GM10248 (cell line): ENCODE measurements at places on chromosomes 7 and 10.

GRCh38 chr10:130961506-130962239, 349.8 kb downstream of the TCERG1L start:
- DNase-seq, result no peak

DNA sequence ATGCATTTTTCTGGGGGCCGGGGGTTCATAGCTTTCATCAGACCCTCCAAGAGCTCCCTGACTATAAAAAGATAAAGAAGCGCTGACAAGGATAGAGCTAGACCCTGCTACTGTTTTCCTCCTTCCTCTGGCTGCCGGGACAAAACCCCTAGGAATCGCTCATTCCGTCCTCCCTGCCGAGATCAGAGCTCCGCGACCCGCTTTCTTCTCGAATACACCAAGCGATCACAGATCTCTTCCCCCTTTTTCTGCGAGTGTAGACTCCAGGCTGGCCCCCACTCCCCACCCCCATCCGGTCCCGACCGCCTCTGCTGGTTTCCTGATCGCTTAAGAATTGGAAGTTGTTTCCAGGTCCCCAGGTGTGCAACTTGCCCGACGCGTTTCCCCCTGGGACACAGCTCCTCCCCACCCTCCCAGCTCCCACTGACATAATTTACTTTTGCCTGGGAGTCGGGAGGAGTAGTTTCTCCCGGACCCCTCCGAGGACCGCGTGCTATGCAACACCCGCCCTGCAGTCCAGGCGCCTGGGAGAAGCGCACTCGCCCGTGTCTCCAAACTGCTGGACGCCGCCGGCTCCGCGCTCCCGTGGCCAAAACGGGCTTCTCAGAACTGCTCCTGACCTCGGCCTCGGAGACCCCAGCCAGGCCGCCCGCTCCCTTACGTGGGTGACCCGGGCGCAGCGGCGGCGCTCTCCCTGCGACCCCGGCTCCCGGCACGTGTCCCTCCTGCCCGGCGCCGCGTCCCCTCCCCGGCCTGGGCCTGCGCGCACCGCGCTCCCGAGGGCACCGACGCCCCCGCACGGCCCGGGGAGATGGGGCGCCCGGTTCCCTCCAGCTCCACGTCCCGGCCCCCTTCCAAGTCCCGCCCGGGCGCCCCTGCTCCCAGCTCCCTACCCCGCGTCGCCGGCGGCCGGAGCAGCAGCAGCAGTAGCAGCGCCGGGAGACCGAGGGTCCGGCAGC, 552 bp downstream of the IL15RA start:
- peak; percentile 43 for DNase-seq

GRCh38 chr10:89236226-89236797, 15.3 kb downstream of the LIPA start:
- no peak for DNase-seq

DNA sequence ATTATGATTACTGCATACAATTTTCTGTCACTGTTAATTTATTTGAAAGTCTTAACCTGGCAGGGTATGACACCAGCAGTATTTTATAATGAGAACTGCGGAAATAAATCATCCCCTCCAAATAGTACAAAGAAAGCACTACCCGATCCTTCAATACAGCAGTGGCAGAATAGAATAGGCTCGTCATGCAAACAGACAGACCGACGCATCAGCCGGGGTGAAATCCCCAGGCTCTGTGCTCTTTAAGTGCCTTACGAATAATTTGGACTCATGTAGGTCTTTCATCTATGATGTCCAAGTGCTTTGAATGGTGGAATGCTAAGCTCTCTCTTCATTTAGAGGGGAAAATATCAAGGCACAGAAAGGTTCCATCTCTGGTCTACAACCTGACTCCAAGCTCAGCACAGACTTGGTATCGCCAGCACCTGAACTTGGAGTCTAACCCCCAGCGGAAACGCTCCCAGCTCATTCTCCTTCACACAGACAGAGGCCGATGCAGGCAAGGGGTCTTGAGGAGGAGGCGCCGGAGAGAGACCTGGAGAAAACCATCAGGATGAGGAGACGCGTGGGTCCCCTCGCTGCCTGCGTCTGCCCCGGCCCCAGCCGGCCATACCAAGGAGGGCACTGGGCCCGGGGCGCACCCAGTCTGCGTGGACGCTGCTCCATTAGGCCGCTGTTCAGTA, 568.1 kb upstream of the MKI67 start:
- DNase-seq, result no peak

- no peak for DNase-seq
Measured at GRCh38 chr7:24504040-24504439, 69.2 kb upstream of the PALS2 start.

DNA sequence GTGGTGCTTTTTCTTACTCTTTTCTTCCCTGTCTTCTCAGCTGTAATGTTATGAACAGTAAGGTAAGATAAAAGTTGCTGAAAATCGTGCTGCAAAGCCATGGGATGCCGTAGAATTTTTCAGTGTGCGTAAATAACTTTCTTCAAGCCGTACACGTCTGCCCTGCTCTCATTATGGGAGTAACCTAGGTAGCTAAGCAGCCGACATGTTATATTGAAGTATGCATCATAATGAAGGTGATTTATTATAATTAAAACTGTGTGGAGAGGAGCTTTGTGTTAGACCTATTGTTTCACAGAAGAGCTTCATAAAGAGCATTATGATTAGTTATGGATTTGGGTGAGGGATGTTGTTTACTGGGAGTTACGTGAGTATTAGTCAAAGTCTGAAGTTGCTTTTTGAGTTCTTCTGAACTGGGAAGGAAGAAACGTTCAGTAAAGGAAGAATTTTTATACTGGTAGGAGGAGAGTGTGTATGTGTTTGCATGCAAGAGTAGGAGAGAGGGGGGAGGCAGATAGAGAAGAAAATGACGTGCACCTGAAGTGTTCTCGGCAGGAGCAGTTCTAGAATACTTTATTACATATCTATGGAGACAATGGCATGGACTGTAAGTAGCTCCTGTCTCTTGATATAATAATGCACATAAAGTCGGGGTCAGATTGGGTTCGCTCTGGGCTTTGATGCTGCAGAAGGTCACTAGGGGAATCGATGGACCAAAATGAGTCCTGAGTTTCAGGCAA, 56.3 kb downstream of the POU6F2 start:
- no peak for DNase-seq

- no peak for DNase-seq
Measured at GRCh38 chr7:21980926-21981500, 35.3 kb upstream of the CDCA7L start.

DNA sequence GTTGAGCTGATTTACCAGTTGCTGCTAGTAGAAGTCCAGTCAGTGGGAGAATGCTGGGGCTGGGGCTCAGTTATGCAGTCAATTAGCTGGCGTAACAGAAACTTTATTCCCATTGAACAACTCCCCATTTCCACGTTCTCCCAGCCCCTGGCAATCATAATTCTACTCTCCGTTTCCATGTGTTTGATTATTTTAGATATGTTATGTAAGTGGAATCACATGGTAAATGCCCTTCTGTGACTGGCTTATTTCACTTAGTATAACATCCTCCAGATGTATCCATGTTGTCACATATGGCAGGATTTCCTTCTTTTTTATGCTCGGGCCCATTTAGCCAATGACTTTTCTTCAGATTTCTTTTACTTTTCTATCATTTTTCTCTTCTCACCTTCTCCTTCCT, 61.1 kb upstream of the EXOC4 start:
- DNase-seq, result no peak

GRCh38 chr10:58451193-58451889, 61.3 kb upstream of the BICC1 start:
- no peak for DNase-seq

- DNase-seq, result no peak
Measured at GRCh38 chr10:71038091-71038633, 149.8 kb upstream of the PCBD1 start.

- DNase-seq, result no peak
Measured at GRCh38 chr10:33863352-33863751, 528.9 kb upstream of the NRP1 start.

- DNase-seq, result no peak
Measured at GRCh38 chr7:80136261-80137055, 1.8 kb downstream of the GNAI1 start.

DNA sequence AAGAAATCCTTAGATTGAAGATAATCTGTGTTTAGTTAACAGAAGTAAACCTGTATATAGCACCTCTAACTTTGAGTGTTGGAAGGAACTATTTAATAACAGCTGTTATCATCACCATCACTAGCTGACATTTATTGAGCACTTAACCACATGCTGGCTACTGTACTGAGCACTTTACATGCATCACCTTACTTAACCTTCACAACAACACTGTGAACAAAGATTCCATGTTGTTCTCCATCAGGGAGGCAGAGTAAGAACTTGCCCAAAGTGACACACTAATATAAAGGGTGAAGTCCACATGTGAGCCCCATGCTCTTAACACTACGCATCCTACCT, 182.2 kb downstream of the ST7 start:
- DNase-seq, result no peak

- no peak for DNase-seq
Measured at GRCh38 chr10:11757454-11757820, 15.3 kb downstream of the ECHDC3 start.

GRCh38 chr7:11077816-11078215, 104.1 kb downstream of the PHF14 start:
- DNase-seq, result no peak

- no peak for DNase-seq
Measured at GRCh38 chr10:13877154-13877909, 290.6 kb downstream of the PRPF18 start.
